Tongue (tissue), 3 donors: ENCODE measurements at places on chromosomes 7 and 10. TPM values are rescaled to one million over a fixed set of nuclear protein-coding genes. Genes with fewer than 3 reads are reported as not detected.

GRCh38 chr7:33707427-33707826, 197.9 kb upstream of the BMPER start:
- peak; percentile 82 for DNase-seq

Gene CYP3A5
- total RNA-seq, result 38.5 TPM

DNA sequence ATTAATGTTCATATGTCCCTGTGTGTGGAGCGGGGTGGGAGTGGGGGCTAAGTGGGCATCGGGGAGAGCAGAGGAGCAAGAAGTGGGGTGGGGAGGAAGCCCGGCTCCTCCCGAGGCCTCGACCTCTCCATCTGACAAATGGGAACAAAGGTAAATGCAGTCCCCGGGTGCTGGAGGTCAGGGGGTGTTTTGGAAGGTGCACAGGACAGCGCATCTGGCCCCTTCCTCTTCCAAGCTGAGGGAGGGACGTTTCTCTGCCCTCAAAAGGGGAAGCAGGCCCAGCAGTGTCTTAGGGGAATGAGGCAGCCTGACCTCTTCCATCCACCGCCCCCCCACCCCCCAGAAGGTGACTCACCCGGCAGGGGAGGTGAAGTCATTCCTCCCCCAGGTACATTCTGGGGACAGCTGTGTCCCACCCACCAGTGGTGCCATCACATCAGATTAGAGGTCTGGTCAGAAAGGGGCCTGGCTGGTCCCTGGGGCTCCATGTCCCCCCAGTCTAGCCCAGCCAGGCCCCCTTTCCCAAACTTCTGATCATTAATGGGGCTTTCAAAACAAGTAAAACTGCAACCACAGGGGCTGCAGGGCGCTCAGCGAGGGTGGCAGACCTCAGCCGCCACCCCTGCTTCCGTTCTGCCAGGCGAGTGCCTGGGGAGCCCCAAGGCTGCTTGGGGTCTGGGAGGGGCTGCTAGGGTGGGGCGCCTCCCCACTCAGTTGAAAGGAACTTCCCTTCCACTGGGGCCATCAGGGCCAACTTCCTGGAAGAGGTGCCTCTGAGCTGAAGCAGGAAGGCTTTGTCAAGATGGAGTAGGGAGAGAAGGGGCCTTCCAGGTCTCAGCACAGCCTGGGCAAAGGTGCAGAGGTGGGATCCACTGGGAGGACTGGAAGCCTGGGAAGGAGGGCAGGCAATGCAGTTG, 10.8 kb downstream of the LFNG start:
- DNase-seq, result no peak

DNA sequence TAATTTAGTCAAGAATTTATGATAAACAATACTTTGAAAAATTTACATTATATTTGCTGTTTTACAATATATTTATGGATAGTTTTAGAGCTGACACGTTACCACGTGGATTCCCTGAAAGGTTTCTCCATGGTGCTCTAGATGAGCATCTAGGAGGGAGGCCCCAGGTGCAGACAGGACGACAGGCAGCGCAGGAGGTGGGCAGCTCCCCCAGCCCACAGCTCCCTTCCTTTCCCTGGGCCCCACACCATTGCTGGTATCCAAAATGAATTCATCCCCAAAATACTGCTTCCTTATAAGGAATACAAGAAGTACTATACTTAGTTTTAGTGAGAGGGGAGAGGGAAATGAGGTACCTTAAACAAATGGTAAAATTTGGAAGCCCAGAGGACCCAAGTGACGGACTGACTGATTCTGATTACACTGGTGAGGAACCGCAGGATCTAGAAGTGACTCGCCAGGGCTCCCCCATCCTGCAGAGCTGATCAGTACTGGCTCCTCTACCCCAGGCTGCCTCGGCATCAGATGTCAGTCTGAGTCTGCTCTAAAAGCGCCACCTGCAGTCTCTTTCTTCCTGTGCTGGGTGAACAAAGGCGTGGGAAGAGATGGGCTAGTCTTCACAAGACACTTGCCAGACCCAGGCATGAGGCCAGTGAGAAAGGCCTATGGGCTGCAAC, 89.2 kb downstream of the DLG5 start:
- DNase-seq, result peak; percentile 28

GRCh38 chr7:130896898-130897514, 163.0 kb upstream of the KLF14 start:
- DNase-seq, result peak; percentile 84

- peak; percentile 55 for DNase-seq
Observed at GRCh38 chr10:131146790-131147189, 164.7 kb downstream of the TCERG1L start.

Gene RBM20
- total RNA-seq, result 18.4 TPM

GRCh38 chr7:129665013-129665401, 53.5 kb downstream of the NRF1 start:
- peak; percentile 20 for DNase-seq

- peak; percentile 57 for DNase-seq
Observed at GRCh38 chr7:39468808-39469374, 97.3 kb upstream of the YAE1 start.

Gene ASB13
- total RNA-seq, result 11.2 TPM

DNA sequence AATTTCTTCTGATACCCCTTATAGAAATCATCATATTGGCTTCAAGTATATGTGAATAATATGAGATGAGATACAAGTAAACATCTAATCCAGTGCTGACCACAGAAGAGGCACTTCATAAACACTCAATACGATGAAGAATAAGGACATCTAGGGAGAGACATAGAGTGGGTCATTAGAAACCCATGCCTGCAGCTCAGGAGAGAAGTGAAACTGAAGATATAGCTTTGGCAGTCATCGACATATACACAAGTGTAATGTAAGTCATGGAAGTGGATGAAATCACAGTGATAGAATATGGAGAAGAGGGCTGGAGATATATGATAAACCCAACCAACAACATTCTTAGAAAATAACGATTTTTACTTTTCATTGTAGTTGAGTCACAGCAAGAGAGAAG, 665.0 kb downstream of the PARD3 start:
- DNase-seq, result no peak

DNA sequence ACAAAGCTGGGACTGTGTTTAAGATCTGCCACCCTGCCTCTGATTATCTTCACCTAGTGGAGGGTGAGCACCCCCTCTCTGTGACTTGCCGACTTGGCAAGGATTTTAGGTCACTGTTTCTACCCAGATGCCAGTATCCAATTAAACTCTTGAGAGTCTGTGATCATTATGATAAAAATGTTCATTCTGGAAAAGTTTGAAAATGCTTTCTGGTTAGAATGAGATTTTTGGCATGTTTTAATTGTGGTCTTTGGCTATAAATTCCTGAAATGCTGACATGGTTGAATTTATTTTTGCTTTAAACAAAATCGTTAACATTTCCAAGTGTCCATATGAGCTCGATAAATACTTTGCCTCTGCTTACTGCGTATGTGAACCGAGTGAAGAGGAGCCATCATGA, 221.4 kb downstream of the BICC1 start:
- DNase-seq, result no peak

- no peak for DNase-seq
Observed at GRCh38 chr7:32227746-32228145, 157.5 kb upstream of the PDE1C start.

DNA sequence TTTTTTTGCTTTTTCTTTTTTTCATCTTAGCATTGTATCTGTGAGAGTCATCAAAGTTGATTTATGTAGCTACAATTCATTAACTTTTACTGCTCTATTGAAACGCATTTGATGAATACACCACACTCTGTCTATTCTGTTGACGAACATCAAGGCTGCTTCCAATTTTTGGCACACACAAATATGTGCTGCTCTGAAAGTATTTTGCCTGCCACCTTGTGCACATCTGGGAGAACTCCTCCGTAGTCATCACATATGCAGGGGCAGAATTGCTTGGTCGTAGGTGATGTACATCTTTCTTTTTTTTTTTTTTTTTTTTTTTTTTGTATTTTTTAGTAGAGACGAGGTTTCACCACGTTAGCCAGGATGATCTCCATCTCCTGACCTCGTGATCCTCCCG, 796.8 kb downstream of the KCNMA1 start:
- peak; percentile 5 for DNase-seq

GRCh38 chr7:142801601-142802295, 31.0 kb downstream of the PRSS2 start:
- no peak for DNase-seq

Gene ARMS2
- not detected for total RNA-seq

GRCh38 chr7:1727812-1728570, 57.9 kb downstream of the ELFN1 start:
- no peak for DNase-seq

GRCh38 chr10:114291076-114291475, 52.0 kb downstream of the VWA2 start:
- no peak for DNase-seq

Gene PRPS1L1
- total RNA-seq, result not detected

DNA sequence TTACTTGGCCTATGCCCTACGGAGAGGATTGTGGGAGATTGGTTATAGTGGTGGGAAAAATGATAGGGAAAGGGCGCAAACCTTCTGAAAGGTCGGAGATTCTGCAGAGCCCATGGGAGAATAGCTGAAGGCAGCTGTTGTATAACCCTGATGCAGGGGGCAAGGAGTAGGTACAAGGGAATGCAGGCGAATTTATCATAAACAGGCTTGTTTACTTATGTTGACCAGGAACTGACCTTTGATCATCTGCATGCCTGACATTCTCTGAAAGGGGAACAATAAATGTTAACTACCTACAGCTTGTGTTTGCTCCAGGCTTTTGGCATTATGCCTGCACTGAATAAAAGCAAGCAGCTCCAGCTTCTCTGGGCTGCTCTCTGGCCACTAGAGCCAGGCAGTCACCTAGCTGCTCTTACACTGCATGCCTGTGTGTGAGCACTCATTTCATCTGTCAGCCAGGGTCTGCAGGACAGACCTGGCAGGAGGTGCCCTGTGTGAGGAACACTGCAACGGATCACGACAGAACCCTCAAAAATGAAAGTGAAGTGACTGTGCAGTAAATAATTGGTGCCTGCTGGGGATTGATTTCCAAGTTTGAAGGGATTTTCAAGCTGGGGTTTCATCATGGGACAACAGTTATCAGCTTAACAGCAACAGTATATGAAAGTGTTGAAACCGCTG, 31.1 kb upstream of the ABCA13 start:
- DNase-seq, result no peak

Gene SAP25
- 2.9 TPM for total RNA-seq

DNA sequence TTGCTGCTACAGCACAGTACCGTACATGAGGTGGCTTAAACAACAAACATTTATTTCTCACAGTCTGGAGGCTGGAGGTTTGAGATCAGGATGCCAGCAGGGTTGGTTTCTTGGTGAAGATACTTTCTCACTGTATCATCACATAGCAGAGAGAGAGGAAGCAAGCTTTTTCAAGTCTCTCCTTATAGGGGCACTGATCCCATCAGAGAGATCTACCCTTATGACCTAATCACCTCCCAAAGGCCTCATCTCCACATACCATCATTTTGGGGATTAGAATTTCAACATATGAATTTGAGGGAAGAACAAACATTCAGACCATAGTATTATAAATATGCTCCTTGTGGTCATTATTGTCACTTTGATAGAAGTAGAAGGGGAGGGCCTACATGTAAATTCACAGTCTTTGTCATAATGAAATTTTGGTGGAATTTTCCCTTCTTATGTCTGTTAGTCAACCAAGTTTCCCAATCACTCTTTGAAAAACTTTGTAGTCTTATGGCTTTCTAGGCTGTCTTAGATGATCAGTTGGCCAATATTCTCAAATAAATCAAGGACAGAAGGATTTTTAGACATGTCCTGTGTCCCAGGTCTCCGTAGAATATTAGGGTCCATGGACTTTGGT, 606.2 kb downstream of the LRMDA start:
- no peak for DNase-seq
